SJCRH30 (cell line): ENCODE measurements at places on chromosomes 16 and 17. TPM values are rescaled to one million over a fixed set of nuclear protein-coding genes. Genes with fewer than 3 reads are reported as not detected.
A peak's percentile ranks its signal among the peaks of the same experiment; 100 is the strongest.

SCGB1C2 gene
- not detected in 2 replicates for total RNA-seq

SPATA22 gene
- total RNA-seq: 1.8 and 2.2 TPM in 2 replicates

SLC35G6 gene
- total RNA-seq: not detected in 2 replicates

DNA sequence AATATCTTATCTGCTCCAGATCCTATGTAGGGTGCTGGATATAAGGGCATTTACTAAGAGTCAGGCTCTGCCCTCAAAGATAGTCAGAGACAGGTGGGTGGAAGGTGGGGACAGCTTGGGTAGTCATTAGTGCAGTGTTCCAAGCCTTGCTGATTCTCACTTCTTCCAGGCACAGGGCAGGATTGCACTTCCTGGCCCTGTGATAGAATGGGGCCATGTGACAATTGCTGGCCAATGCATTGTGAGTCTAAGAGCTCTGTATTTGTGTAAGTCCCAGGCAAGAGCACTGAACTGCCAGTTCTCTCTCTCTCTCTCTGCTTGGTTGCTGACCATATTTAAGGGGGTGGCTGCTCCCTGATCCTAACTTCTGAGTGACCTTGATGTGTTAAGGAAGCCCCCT, 112.1 kb downstream of the C16orf78 start:
- H3K27ac ChIP-seq: no peak overlapping the region
- H3K4me3 ChIP-seq: no peak overlapping the region
- peaks cover 3% of the 10 kb centered on the region; the same call in 1 of the 2 replicates for H3K27me3 ChIP-seq

DNA sequence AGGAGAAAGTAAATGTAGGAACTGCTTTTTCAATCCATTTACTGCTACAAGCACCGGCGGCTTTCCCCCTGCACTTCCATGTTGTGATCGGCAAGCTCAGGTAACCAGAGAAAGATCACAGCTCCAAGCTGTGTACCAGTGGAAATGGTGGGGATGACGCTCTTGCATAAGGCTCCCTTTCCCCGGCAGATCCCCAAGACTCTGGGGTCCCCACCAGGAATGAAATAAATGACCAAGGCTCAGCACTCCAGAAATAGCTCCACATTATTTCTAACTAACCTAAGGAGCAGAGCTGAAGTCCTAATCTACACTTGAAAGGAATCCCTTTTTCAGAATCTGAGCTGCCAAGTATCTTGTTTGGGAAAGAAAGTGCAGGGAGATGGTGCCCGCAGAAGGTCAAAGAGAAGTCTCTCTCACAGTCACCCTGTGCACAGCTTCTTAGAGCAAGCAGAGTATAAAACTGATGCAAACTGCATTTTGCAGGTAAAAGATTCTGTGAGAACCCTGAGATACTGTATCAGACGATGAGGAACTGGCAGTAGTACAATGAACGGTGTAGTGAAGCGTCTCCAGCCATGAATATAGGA, 11.1 kb downstream of the GRB2 start:
- H3K4me1 ChIP-seq: peaks cover 8% of the 10 kb centered on the region
- H3K4me3 ChIP-seq: peak overlapping the region; percentile 59
- H3K27ac ChIP-seq: no peak overlapping the region; the same call in 1 of the 2 replicates
- H3K36me3 ChIP-seq: no peaks in the 10 kb centered on the region; the same call in 1 of the 2 replicates

DNA sequence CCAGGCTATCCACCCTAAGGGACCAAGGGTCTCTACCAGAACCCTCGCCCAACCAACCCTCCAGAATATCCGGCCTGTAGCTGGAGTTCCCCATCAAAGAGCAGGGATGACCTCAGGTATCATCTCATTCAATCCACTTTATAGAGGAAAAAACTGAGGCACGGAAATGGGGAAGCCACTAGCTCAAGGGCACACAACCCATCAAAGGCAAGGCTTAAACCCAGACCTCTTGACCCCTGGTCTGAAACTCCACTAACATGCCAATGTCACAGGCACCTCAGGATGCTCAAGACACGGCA, 1.6 kb downstream of the TBC1D10B start:
- no peaks in the 10 kb centered on the region for H3K27me3 ChIP-seq
- H3K36me3 ChIP-seq: peaks cover 26% of the 10 kb centered on the region
- no peak overlapping the region for H3K27ac ChIP-seq
- H3K4me3 ChIP-seq: peak overlapping the region; percentile 70
